ENCODE measurements at places on chromosomes 16 and 17. TPM values are rescaled to one million over a fixed set of nuclear protein-coding genes. Genes with fewer than 3 reads are reported as not detected.

DNA sequence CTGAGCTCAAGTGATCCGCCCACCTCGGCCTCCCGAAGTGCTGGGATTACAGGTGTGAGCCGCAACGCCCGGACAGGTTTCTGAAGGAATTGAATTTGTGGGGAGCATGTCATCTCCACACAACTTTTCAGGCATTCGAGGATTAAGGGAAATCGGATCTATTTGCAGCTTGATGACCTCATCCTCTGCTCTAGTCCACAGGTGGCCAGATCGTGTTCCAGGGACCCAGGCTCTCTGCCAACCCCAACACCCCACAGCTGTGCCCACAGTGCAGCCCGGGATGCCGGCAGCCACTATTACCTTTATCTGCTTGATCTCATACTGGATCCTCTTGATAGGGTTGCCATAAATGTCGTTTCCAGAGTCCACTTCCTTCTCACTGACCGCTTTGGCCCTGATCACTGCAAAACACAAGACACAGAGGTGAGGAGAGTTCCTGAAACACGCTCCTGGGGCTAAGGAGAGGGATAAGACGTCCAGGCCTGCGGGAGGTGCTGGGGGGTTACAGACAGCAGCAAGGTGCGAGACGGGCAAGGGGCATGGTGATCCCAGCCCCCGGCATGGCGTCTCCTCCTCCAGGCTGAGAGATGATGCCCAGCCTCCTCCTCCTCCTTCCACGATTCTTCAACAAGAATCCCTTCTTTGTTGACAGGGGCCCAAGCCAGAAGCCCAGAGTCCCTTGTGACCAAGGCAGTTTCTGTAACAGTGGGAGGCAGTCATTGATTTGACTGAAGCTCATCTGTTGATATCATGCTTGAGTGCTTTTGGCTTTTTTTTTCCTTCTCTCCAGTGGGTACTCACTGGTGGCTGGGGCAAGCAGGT, 29.3 kb downstream of the CEP295NL start:
- no peak for DNase-seq

GRCh38 chr16:3152991-3153368, 18.2 kb downstream of the ZNF213 start:
- DNase-seq, result no peak

- DNase-seq, result no peak
These were observed 24.3 kb upstream of the LASP1NB start for GRCh38 chr17:38900978-38901656.

DNA sequence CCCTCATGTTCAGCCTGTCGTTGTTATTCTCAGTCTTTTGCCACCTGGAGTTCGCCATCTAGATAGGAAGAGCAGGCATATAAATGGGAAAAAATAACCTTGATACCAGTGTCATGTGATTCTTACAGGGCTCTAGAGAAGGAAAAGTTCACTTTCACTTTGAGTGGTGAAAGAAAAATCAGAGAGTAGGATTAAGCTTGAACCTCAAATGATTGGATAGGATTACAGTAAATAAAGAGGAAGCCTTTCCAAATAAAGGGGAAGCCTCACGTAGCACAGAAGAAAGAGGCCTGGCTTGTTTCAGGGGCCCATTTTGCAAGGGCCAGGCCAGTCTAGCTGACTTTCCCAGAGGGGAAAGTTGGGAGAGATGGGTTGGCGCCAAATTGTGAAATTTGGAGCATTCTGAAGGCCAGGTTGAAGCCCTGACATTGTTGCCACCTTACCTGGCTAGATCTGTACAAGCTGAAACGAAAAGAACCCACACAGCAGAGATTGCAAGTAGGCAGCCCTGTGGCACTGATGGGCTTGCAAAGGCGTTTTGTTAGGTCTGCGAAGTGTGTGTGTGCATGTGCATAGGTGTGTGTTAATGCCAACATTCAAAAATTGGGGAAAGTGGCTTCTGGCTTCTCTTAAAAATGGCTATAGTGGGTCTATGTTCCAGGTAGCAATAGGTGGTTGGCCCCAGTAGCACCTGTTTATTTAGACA, 38.8 kb downstream of the TMC6 start:
- no peak for DNase-seq

DNA sequence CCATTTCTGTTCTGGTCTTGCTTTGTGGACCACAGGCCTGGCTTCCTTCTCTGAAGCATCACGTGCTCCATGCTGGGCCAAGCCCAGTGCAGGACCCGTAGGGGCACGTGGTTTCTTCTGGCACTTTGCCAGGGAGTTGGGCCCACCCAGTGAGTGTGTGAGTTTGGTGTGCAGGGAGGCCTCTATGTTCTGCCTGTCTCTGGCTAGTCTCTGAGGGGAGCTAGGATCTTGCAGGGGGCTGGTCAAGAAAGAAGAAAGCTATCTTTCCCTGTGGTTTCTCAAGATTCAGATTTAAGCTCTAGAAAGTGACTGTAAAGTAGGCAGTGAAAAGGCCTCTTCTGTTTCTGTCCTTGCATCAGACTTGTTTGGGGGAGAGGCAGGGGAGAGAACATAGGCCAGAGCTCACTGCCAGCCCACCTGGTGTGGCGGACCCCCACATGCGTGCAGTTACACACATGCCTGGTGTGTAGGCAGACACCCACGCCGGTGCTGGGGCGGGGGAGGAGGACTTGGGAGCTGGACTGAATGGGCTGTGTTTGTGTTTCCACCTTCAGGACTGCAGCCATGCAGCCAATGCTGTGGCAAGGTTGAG, 11.8 kb downstream of the LASP1 start:
- DNase-seq, result no peak

DNA sequence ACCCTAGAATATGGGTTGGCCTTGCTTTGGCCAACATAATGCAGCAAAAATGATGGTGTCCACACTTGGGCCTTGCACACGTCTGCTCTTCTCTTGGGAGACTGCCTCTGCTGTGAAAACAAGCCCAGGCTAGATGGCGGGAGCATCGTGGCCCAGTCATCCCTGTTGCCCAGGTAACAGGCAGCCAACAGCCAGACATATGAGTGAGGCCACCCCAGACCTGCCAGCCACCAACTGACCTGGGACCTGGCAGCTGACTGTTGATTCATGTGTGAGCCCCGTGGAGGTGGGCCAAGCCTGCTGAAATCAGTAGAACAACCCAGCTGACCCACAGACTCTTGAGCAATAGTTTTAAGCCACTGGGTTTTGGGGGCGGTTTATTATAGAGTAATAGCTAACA, 39.4 kb upstream of the CDH3 start:
- no peak for DNase-seq

GRCh38 chr16:86568677-86569623, 2.3 kb downstream of the FOXC2 start:
- no peak for DNase-seq

JMJD8 gene
- 10.2 TPM for total RNA-seq

FSCN2 gene
- total RNA-seq, result 4.9 TPM

WFIKKN1 gene
- 0.41 TPM for total RNA-seq

P2RX5 gene
- total RNA-seq, result 5.3 TPM

All from frontal cortex (tissue), 4 donors.